ENCODE measurements at places on chromosomes 11 and 22. TPM values are rescaled to one million over a fixed set of nuclear protein-coding genes. Genes with fewer than 3 reads are reported as not detected.

The CFAP300 gene
- polyA plus RNA-seq, result not detected

The SPA17 gene
- polyA plus RNA-seq, result 1.0 TPM

The SAA4 gene
- polyA plus RNA-seq, result not detected

The SLC1A2 gene
- polyA plus RNA-seq, result not detected

The ABCC8 gene
- polyA plus RNA-seq, result not detected

The OR52N4 gene
- 0.75 TPM for polyA plus RNA-seq

The CNIH2 gene
- polyA plus RNA-seq, result not detected

The MMP11 gene
- polyA plus RNA-seq, result 6.6 TPM

The KRTAP5-10 gene
- not detected for polyA plus RNA-seq

The TMEM191C gene
- 1.3 TPM for polyA plus RNA-seq

The DKK3 gene
- not detected for polyA plus RNA-seq

The KRTAP5-5 gene
- not detected for polyA plus RNA-seq

The ASPHD2 gene
- polyA plus RNA-seq, result 5.7 TPM

The TNNT3 gene
- polyA plus RNA-seq, result 0.23 TPM

The GPR83 gene
- polyA plus RNA-seq, result 0.20 TPM

The GRAP2 gene
- polyA plus RNA-seq, result 11.8 TPM

All from IgD-negative memory B cell (primary cell).